ENCODE measurements at places on chromosomes 12 and 14.

GRCh38 chr12:32322354-32322753 is 77.0 kb upstream of the FGD4 start:
- DNase-seq, result no peak

- no peak for DNase-seq
These were observed 22.3 kb upstream of the NTF3 start for GRCh38 chr12:5409619-5410018.

DNA sequence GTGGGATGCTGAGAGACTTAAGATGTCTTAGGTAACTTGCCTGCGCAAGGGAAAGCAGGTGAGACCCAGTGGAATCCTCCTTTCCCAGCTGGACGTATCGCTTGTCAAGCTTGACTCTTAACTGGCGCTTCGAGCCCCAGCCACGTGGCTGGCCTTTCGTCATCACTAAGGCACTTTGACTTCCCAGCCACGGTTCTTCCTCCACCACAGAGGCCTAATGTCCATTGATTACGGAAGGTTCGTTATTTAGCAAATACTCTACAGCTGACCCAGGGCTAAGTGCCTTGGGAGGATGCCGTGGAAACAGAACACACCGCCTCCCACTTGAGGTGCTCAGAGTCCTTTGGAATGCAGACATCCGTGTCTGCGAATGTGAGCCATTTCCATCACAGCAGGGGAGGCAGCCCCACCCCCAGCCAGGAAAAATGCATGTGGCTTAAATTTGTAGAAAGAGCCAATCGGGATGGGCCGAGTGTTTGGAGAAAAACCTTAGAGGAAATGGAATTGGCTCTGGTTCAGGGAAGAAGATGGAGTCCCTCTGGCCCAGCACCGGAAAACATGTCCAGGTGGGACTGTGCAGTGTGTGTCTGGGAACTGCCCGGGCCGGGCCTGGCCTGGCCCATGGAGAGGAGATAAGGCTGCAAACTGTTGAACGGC is 115.7 kb downstream of the PLXNC1 start:
- DNase-seq, result no peak

DNA sequence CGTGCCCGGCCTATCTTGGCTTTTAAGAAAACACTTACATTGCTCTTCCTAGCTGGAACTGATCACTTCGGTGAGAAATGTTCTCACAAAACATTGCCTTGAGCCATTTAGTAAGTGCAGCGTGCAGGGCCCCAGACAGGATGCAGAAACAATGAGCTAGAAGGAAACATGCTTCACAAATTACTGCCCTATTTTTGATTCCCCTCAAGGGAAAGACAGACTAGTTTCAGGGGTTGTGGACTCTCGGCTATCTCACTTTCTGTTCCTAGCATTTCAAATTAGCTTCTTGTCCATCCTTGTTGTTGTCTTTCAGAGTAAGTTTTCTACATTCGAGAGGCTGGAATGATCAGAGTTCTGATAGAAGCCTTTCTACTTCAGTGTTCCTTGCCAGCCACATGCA is 21.6 kb downstream of the TGFB3 start:
- DNase-seq, result no peak

DNA sequence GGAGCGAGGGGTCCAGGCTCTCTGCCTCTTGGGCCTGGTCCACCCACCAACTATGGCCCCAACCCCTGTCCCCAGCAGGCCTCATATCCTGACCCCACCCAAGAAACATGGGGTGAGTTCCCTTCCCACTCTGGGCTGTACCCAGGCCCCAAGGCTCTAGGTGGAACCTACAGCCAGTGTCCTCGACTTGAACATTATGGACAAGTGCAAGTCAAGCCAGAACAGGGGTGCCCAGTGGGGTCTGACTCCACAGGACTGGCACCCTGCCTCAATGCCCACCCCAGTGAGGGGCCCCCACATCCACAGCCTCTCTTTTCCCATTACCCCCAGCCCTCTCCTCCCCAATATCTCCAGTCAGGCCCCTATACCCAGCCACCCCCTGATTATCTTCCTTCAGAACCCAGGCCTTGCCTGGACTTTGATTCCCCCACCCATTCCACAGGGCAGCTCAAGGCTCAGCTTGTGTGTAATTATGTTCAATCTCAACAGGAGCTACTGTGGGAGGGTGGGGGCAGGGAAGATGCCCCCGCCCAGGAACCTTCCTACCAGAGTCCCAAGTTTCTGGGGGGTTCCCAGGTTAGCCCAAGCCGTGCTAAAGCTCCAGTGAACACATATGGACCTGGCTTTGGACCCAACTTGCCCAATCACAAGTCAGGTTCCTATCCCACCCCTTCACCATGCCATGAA is 8.6 kb downstream of the ARHGAP9 start:
- no peak for DNase-seq

- DNase-seq, result no peak
These were observed 473.9 kb downstream of the BCL11B start for GRCh38 chr14:98798099-98798498.

- DNase-seq, result no peak
These were observed 8.6 kb upstream of the ARPC3 start for GRCh38 chr12:110458756-110459155.

GRCh38 chr14:72128629-72129028 is 196.4 kb downstream of the RGS6 start:
- no peak for DNase-seq

- DNase-seq, result no peak
These were observed 41.1 kb downstream of the ERG28 start for GRCh38 chr14:75619548-75619947.

- DNase-seq, result no peak
These were observed 46.1 kb downstream of the MAPKAPK5 start for GRCh38 chr12:111887926-111888745.

GRCh38 chr12:89988188-89988915 is 279.7 kb upstream of the ATP2B1 start:
- no peak for DNase-seq

DNA sequence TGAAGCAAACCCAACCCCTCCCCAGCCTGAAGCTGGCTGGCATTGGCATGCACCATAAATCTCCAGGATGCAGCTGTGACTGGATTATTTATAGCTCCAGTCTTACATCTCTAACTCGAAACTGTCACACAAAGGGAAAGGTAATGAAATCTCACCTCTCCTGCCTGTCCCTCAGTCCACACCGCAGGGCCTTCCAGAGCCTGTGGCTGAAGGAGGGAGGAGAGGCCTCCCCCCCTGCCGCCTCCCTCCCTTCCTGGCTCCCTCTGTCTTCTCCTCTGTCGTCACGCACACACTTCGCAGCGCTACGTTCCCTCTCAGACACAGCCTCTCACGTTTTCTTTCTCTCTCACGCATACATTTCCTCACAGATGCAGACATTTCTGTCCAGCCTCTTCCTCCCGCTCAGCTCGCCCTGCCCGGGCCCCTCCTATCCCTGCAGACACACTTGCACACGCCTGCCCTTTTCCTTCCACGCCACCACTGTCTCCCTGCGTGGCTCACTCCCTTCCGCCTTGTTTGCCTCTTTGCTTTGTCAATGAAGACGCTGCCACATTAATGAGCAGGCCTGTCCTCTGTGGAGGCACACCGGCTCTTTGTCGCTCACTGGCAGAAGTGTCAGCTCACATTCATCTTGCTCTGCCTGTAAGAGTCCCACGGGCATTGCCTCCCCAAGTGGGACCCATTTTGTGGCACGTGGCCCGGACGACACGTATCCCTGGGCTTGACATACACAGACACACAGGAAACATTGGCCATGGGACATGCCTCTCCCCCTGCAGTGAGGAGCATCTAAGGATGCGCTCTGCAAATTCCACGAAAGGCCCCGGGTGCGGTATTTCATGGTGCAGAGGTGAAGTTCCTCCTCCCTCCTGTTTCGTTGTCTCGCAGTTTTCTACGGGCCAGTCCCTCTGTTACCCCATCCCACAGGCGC is 27.9 kb downstream of the IRF2BPL start:
- DNase-seq, result no peak

GRCh38 chr12:53735-54730 is 12.5 kb upstream of the IQSEC3 start:
- no peak for DNase-seq

DNA sequence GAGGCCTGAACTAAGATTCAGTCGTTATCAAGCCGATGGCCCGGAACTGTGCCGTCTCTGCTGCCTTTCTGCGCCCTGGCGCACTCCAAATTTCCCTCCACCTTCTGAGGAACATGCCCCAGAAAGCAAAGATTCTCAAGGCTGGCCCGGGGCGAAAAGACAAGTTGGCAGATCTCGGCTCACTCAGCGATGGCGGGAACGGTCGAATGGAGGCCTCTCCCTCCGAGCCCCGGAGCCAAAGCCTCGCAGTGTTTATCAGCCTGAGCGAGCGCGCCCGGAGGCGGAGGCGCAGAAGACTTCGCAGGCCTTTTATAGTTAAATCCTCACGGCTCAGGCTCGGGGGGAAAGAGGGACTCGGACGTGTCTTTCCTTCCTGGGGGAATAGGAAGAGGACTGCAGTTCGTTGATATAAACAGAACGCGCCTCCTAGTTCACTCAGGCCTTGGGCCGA is 5.6 kb downstream of the TBX5 start:
- DNase-seq, result no peak

DNA sequence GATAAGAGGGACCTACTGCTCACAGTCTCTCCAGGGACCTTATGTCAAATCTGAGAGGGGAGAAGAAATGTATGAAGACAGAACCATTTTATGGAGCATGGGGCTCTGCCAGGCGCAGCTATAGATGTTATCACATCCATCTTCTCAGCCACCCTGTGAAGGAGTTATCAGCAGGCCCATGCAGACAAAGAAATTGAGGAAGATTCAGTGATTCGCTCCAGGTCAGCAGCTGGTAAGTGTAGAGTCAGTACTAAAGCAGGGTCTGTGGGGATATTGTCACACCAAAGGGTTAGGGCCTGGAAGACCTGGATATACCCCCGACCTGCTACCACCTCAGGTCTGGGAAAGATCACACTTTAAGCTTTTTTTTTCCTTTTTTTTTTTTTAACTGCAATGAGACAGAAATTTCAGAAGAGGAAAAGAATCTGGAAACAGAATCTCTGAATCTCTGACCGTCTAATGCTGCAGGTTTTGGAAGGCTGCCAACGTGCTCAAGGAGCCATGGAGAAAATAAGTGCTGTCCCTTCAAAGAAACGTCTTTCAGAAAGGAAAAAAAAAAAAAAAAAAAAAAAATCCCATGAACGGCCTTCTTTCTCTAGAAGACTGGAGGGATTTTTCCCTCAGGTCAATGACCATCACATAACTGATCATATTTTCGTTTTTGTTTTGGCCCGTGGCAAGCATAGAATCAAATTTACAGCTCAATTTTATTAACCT is 73.3 kb upstream of the PLEKHG7 start:
- no peak for DNase-seq

- DNase-seq, result peak; percentile 32
These were observed 16.3 kb downstream of the DUSP16 start for GRCh38 chr12:12546314-12546772.

GRCh38 chr12:69430942-69431590 is 39.1 kb upstream of the FRS2 start:
- no peak for DNase-seq

- DNase-seq, result no peak
These were observed 3.2 kb upstream of the ATXN2 start for GRCh38 chr12:111602348-111602747.

GRCh38 chr12:80802652-80803400 is 86.1 kb downstream of the MYF5 start:
- DNase-seq, result no peak

DNA sequence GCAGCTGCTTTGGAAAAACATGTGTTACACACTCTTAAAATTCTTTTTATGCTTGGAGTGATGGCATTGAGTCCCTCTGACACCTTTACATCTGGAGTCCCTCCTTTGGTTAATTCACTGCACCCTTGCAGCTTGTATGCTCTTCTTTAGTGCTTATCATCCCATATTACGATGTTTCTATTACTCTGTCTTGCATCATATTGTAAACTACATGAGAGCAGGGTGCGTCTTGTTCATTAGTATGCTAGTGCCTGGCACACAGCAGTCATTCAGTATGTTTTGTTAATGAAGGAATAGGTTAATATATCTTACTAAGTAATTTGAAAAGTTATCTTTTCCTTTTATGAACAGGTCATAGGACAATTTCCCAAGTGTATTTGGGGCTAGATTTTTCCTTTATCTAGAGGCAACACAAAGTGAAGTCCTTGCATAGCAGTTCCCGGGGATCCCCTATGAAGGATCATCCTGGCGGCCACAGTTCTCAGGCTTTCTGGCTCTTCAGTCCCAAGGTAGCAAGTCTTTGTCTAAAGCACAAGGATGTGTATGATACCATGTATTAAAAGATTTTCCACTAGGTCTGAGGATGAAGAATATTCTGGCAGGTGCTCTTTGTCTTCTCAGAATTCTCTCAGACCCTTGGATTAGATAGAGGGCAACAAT is 363.8 kb downstream of the FUT8 start:
- no peak for DNase-seq

DNA sequence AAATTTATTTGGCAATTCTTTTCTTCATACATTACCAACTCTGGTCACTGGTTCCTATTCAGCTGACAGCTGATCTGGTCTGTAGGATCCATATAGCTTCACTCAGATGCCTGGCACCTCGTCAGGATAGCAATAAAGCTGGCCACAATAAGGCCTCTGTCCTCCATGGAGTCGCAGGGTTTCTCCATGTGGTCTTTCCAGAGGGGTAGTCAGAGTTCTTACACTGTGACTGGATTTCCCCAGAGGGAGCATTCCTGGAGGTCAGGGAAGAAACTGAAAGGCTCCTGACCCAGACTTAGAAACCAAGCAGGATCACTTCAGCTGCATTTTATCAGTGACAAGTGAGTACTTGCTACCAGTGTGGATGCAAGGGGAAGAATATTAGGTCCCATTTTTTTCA is 34.9 kb upstream of the SIX1 start:
- DNase-seq, result no peak

DNA sequence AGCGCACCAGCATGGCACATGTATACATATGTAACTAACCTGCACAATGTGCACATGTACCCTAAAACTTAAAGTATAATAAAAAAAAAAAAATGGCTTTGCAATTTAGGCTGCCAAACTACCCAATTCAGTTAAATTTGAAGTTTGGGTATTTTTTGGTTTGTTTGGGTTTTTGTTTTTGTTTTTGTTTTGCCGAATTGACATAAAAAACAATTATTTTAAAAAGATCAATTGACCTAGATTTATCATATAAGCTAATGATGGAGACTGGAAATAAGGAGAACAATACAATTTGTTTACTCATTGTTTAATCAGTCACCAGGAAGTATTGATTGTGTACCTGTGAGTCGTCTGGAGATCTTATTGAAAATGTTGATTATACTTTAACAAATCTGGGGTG is 62.1 kb upstream of the GARIN2 start:
- no peak for DNase-seq

GRCh38 chr14:20494935-20495766 is 10.2 kb upstream of the RNASE10 start:
- DNase-seq, result peak; percentile 90
